ENCODE measurements at places on chromosomes 12 and 14.
A peak's percentile ranks its signal among the peaks of the same experiment; 100 is the strongest.

DNA sequence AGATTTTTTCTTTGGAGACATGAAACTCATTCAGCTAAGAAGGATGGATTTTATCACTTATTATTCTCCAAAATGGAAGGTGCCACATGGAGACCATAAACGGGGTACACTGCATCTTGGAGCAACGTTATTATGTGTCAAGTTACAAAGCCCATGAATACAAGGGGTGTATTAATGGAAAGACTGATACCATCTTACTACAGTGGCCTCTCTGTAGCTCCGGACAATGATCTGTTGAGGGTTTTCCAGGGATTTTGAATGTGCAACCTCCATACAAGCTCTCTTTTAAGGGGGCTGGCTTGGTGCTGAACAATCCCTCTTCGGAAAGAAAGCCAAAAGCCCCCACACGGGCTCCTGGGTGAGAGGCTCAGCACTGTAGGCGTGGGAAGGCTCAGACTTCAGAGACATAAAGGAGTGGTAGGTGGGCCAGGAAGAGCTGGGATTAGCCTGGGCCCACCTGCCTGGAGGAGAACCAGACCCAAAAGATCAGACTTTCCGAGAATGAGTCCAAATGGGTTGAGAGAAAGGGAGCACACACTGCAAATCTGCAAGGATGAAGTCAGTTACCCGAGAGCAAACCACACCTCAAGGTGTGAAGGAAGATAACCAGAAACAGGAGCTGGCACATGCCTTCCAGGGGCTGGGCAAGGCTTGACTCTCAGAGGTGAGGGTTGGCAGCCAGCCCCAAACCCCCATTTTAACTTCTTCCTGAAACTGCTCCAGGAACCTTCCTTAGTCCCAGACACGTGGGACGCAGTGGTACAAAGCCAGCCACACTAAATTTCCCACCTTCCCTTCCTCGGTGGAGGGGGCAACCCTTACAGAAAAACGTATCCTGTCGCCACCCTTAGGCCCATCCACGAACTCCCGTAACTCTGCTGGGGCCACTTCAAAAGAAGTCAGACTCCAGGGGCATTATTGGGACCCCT is 1.5 kb downstream of the VPS37B start:
- DNase-seq: no peak

DNA sequence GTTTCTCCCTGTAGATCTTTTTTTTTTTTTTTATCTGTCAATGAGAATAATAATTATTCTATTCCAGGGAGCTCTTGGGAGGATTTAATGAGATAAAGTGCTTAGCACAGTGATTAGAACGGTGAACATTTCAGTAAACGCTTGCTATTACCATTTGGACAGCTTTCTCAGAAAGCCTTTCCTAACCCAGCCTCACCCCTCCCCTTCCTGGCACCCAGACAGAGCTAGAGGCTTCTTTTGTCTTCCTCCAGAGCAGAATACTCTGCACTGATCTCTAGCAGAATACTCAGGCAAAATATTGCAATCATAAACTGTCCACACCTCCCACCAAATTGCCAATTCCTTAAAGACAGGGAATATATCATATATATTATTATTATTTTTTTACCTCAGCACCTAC is 66.6 kb downstream of the ERGIC2 start:
- DNase-seq: no peak

DNA sequence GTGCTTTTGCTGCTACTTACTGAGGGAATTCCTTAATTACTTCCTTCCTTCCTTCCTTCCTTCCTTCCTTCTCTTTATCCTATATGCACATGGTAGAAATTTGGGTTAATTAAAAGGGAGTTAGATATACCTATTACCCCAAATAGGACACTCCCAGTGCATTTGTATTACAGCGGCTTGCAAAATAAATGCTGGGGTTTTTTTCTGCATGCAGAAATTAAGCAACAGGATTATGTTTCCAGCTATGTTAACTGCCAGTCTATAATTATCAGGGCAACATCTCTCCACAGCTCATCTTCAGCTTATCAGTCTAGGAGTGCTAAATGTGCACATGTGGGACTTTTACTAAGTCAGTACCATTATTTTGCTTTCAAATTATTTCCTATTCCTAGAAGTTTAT is 132.9 kb upstream of the SLC35F4 start:
- no peak for DNase-seq

DNA sequence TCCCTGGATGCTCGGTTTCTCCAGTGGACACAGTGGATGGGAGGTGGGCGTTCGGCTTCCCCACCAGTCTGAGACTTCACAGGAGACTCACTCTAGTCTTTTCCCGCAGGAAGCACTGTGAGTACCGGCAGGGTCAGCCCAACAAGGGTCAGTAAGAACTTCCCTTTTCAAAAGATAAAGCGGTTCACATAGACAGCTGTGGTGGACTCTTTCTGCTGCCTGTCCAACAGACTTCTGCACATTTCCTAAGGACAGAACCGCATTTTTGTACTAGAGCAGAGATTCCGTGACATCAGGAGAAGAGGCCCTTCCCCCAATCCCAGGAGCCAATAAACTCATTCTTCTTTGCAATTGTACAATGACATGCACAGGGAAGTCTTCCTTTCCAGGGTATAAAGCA is 10.4 kb downstream of the LTBR start:
- no peak for DNase-seq

DNA sequence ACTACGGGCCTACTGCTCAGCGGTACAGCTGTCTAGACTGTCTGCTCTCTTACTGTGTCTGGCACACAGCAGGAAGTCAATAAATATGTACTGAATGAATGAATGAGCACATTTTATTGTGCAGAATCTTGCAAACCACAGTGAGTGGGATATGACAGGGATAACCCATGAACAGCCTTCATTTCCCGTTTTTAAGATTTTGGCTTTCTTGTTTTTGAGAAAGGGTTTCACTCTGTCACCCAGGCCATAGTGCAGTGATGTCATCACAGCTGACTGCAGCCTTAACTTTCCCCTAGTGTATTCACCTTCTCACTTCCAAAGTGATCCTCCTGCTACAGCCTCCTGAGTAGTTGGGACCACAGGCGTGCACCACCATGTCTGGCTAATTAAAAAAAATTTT is 203.1 kb downstream of the AEBP2 start:
- no peak for DNase-seq

GRCh38 chr12:49777800-49778748 is 36.7 kb downstream of the TMBIM6 start:
- peak; percentile 43 for DNase-seq

DNA sequence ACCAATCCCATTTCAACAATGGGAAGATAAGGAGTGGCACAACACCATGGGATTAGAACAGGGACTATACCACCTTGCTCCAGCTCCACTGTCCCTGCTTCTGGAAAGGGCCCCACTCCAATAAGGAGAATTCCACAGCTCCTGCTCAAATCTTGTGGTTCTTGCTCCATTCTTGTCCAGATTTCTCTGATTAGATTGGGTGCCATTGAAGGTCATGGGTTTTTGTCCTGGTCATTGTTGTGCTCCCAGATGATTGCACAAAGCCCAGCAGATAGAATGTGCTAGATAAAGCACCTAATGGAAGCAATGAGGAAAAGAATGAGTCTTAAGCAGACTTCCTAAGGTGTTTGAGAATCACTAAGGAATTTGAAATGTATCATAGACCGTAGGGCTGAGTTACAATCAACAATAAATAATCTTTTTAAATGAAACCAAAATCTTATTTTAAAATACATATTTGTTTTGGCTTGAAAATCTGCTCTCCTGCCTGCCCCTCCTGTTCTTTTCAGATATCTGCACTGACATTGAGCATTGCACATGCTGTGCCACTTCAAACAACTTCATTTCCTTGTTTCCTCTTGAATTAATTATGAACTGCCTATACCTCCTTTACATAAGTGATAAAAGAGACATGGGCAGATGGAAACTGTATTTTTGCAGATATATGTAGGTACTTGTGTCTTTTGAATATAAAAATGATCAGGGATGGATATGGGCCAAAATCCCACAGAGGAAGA is 115.9 kb downstream of the FGD4 start:
- no peak for DNase-seq

GRCh38 chr14:24156840-24157239 is 4.2 kb upstream of the IRF9 start:
- DNase-seq: no peak

GRCh38 chr12:33649992-33650391 is 210.4 kb upstream of the SYT10 start:
- DNase-seq: no peak

DNA sequence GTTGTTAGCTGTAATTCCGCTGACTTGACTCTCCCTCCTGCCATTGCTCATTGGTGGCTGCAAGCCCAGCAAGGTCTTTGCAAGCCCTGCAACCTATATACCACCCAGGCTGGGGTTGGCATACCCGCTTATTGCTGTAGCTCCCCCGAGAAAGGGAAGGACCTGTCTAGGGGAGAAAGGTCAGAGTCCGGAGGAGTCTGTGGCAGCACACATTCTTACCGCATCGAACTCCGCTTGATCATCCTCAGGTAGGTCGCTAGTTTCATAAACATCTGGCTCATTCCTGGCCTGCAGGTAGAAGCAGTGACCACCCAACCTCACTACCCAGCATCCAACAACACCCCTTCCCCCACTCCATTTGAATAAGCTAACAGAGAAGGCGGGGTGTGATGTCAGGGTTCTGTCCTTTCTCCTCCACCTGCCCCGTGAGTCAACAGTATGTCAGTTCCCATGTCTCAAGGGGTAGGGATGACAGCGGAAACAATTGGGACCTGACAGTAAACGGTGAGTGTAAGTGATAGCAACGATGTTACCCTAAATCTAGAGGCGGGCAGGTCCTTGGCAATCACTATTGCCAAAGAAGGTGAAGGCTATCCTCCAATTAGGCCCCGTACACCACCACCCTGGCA is 1.1 kb downstream of the DCTN2 start:
- no peak for DNase-seq

- no peak for DNase-seq
Observed at GRCh38 chr14:76773188-76773885, 12.1 kb downstream of the VASH1 start.

DNA sequence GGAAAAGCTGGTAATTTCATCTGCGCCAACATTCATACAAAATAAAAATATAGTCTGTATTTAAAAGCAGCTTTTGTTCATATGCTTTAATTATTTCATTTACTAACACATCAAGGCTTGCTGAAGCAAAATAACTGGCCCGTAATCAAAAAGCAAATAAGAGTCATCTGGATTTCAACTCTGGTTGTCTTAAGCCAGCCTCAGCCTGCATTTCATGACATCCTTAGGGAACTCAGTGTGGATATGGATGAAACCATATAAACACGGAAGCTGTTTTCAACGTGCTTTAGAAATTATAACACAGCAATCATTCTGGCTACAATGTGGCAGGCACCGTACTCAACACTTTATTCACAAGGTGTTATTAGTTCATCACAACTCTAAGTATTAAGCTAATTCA is 852 bp downstream of the COX16 start:
- no peak for DNase-seq

- DNase-seq: no peak
Observed at GRCh38 chr12:103273645-103274044, 222.1 kb downstream of the C12orf42 start.

DNA sequence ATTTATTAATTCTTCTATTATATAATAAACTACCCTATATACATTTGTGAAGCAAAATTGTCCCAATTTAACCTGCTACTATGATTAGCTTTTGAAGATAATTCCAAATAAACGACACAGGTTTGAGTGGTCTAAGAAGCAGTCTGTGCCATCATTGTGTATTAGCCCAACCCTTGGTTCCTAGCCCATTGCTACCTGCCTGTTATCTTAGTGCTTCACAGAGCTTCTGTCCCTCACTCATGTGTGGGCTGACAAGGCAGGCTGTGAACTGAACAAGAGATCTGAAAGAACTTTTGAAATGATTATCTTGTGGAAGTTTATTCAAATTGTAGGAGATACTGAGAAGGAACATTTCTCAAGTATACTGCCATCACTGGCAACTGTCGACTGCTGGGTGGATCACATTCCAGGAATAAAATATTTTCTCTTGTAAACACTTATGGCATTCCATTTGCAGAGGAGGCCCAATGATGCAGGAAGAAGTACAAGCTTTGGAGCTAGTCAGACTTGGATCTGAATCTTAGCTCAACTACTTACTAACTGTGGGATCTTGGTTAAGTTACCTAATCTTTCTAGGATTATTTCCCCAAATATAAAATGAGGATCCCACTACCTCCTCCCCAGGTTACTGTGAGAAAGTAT is 7.8 kb upstream of the MTERF2 start:
- no peak for DNase-seq

- DNase-seq: peak; percentile 50
Observed at GRCh38 chr12:47808050-47808449, 11.7 kb downstream of the HDAC7 start.

- no peak for DNase-seq
Observed at GRCh38 chr12:7190268-7191055, 976 bp downstream of the PEX5 start.

DNA sequence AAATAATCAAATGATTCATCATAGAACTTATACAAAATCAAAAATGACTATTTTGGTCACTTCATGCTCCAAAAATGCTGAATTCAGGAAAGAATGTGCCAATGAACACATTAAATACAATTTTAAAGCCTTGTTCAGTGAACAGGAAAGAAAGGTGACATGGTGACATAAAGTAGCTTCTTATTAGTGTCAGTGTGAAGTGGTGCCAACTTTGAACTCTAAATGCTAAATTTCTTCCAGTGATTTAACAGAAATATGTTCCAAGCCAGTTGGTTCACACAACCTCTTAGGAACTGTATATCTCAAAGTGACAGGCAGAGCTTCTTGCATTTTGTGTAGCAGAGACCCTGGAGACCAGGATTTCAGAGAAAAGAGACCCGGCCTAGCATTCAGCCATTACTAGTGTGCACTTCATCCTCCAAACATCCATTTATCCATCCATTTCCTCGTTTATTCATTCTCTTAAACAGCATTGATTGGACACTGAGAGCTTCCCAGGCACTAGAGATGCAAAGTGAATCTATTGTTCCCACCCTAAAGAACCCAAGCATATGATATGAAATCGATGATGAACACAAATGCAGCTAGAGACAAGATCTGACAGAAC is 95.2 kb downstream of the FAR2 start:
- no peak for DNase-seq

- no peak for DNase-seq
Observed at GRCh38 chr12:122028905-122029560, 7.3 kb downstream of the BCL7A start.

DNA sequence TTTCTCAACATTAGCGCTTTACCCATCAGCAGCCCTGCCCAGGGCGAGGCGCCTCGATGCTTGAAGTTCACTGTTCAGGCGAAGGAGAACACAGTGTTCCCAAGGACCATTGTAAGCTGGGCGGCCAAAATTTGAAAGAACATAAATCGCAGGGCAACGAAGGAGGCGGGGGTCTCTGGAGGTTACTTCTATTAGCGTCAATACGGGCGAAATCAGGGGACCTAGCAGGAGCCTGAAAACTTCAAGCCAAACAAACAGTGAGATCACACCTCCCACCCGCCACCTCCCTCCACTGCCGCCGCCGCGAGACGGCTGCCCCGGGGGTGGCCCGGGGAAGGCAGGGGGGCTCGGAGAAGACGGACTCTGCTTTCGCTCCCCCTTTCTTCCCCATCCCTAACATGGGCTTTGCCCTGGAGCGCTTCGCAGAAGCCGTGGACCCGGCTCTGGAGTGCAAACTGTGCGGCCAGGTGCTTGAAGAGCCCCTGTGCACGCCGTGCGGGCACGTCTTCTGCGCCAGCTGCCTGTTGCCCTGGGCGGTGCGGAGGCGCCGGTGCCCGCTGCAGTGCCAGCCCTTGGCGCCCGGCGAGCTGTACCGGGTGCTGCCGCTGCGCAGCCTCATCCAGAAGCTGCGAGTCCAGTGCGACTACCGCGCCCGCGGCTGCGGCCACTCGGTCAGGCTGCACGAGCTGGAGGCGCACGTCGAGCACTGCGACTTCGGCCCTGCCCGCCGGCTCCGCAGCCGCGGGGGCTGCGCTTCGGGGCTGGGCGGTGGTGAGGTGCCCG is at the start of gene PDZRN4:
PDZRN4 (plus strand) TSS at position 263 of the 783 bp plus-strand sequence.
- no peak for DNase-seq

Measured in stimulated activated CD4-positive, alpha-beta T cell treated with anti-CD3 and anti-CD28 coated beads, Interleukin-1b, Interleukin-23, amount 100 ng/mL, for 1 hour (primary cell).